ENCODE measurements at places on chromosomes 5 and 9.
A peak's percentile ranks its signal among the peaks of the same experiment; 100 is the strongest.

DNA sequence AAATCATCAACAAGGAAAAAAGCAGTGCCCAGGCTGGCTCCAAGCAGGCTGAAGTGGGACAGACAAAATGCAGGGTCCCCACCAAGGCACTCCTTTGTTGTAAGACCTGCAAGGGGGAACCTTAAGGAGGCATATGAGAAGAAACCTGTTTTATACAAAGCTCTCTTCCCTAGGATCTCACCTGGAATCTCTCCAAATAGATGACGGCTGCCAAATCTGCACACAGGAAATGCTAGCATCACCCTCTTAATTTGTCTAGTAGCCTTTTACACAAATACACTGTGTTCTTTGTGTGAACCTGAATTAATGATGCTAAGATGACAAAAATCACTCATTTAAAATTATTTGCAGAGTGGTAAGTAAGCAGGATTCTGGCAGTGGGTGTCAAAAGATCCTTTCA lies 280.2 kb downstream of the SPOCK1 start:
- DNase-seq: no peak

DNA sequence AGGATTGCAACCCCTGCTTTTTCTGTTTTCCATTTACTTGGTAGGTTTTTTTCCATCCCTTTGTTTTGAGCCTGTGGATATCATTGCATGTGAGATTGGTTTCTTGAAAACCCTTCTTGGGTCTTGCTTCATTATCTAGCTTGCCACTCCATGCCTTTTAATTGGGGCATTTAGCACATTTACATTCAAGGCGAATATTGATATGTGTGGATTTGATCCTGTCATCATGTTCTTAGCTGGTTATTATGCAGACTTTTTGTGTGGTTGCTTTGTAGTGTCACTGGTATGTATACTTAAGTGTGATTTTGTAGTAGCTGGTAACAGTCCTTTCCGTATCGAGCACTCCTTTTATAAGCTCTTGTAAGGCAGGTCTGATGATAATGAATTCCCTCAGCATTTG lies 26.5 kb downstream of the LOX start:
- no peak for DNase-seq

- peak; percentile 71 for DNase-seq
These were observed 253 bp downstream of the SLC12A2 start for GRCh38 chr5:128083811-128084227.

- peak; percentile 29 for DNase-seq
These were observed 8.2 kb downstream of the TNIP1 start for GRCh38 chr5:151072630-151073025.

GRCh38 chr9:112029921-112030444 lies 133.4 kb downstream of the UGCG start:
- DNase-seq: peak; percentile 86

DNA sequence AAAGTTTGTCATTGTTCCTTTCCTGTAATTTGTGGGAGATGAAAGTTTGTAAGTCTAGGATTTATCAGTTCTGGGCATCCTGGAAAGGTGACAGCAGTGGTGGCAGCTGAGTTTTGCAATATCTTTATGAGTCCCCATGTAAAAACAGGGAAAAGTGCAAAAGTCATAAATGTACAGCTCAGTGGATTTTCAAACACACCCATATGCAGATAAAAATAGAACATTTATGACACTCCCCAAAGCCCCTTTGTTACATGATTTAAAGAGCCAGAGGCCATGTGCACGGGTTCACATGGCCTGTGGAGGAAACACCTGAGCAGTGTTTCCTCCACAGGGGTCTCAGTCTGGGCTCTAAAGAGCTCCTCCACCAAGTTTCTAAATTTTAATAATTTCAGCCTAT lies 6.3 kb downstream of the TMEM38B start:
- no peak for DNase-seq

DNA sequence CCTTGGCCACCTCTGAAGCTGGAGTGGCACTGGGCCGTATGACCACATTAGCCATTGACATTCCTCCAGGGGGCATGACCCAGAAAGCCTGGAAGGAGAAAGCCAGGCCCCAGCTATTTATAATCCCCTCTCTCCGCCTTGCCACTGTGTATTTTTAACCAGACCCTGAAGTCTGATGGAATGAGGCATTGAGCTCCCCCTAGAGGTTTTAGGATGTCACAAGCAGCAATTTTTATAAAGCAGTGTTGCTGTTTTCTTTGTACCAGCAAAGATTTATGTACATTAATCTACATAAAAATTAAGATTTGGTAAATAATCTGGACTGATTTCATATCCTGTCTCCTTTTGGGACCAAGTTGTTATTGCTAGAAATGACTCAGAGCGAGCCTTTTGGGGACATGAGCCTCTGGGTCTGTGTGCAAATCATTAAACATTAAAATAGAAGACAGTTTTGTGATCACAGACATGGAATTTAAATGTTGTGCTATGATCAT lies 127.1 kb downstream of the TRIO start:
- peak; percentile 80 for DNase-seq

GRCh38 chr5:67095346-67096171 lies 101.0 kb downstream of the CD180 start:
- peak; percentile 75 for DNase-seq

DNA sequence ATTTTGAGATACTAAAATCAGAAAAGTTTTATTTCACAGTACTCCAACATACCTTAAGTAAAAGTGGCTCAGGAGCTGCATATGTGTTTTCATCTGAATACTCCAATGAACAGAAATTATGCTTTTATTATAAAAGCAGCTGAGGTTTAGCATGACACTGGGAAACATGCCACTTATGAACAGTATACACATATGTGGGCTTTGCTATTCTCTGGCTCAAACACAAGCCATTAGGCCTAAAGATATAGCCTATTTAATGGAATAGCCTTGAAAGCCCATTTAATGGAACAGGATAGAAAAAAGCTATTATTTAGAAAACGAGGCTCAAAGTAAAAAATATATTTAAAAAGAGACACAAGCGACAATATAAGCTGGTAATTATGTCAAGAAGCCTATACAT lies 74.1 kb downstream of the SLC38A9 start:
- DNase-seq: no peak

- DNase-seq: no peak
These were observed 19.9 kb downstream of the GOLM1 start for GRCh38 chr9:86079421-86079831.

DNA sequence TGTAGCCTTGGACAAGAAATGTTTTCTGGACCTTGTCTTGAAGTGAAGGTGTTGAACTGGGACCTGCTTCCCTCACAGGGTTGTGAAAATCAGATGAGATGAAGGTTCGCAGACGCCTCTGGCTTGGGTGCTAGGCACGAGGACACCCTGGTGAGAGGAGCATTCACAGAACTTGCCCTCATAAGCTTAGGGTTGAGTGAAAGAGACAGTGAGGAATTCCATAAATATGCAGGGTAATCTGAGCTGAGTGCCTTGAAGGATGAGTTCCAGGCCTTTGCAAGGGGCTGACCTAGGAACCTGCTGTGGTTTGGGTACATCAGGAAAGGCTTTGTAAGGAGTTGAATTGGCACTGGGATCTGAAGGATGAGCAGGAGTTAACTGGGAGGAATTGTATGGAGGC lies 75.7 kb upstream of the SAP30L start:
- DNase-seq: no peak

DNA sequence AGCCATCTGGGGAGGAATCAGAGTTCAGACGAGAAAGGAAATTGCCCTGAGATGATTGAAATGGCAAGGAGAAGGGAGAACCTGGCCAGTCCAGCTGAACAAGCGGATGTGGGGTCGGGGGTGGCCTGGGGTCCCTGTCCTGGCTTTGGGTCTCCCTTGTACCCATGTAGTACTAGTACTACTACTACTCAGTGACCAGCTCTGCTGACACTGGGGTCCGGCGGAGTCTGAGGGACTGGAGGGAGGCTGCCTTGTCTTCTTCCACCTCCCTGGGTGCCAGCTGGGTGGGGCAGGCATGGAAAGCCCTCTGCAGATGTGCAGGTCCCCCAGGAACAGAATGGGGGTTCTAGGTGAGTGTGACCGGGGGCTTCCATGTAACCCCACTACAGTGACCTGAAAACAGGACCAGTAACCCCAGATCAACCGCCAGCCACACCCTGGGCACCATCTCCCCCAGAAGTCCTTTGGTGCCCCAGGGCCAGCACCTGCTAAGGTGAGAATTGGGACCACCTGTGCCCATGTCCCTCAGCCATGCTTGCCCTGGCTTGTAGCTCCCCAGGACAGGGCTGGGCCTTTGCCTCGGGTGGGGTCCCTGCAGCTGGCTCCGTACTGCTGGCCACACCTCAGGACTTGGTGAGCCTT lies 89.1 kb upstream of the COL5A1 start:
- DNase-seq: no peak

DNA sequence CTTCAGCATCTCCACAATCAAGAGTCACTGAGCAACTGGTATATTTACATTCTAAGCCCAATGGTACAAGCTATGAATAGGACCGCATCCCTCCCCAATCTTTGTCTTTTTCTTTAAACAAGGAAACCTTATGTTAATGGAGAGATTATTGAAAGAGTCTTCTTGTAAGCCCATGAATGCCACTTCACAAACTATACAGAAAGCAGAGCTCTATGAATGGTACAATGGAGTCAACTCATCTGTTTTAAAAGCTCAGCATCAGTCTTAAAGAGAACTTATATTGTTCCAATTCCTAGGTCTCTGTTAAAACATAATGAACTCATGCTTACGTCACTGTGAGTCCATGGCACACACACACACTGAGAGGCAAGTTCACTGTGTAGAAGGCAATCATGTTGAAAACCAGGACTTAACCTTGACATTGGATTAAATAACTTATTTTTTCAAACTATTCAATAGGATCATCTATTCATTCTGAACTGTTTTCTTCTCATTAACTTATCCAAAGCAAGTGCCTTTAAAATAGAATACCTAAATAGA lies 4.5 kb downstream of the NREP start:
- peak; percentile 42 for DNase-seq
